ENCODE measurements at places on chromosomes 1 and 21.

DNA sequence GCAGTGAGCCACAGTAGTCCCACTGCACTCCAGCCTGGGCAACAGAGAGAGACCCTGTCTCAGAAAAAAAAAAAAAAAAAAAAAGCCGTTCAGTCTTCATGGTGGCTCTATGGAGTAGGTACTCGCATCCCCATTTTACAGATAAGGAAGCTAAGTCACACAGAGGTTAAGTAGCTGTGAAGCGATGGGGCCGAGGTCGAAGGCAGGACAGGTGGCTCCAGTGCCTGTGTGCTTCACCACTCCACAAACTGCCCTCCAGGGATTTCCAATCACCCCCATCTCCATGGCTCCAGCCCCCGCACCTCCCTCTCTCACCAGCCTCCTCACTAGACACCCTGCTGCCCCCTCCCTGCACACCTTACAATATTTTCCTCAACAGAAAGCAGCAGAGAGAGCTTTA, 61.9 kb downstream of the SYF2 start:
- no peak for DNase-seq

DNA sequence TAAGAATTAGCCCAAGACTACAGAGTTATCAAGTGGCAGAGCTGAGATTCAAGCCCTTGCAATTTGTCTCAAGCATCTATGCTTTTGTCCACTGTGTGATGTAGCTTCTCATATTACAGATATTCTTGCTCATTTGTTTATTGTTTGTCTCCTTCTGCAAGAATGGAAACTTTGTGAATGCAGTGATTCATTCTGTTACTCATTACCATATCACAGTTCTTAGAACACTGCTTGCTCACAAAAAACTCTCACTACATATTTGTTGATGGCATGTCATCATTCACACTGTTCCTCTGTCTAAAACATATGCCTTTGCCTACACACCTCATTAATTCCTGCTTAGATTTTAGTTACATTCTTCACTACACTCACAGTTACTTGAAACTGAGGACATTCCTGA, 1198.9 kb downstream of the PLA2G4A start:
- DNase-seq = no peak

DNA sequence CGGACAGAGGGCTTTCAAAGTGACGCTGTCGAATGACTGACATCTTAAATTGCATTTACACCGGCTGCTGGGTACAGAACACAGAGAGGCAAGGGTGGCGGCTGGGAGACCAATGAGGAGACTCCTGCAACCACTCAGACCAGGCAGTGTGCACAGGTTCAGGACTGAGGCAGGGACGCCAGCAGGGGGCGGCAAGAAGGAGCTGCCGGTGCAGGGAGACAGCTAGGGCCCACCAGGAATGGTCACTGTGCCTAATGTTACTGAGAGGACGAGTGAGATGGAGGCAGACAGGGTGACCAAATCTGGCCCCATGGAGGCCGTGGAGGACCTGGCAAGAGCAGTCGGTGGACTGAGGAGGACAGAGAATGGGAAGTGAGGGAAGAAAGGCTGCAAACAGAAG, 23.5 kb downstream of the GLIS1 start:
- DNase-seq = no peak

GRCh38 chr1:174974711-174975119, 25.0 kb upstream of the CACYBP start:
- no peak for DNase-seq

DNA sequence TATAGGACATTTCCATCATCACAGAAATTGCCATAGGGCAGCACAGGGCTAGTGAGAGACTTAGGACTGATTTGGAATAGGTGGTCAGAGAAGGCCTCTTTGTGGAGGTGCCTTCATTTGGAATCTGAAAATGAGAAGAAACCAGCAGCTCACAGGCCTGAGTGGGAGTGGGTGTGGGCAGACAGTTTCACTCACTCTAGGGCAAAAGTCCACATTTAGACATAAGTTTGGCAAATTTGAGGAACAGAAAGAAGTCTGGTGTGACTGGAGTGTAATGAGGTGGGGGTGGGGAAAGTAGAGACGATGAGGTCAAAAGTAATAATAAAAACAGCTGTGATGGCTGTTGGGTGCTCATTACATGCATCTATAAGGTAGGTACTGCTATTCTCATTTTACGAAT, 22.4 kb upstream of the BCAR3 start:
- DNase-seq = no peak

- DNase-seq = peak; percentile 88
These were observed at the start of gene HPCA for GRCh38 chr1:32886004-32886827. HPCA (plus strand) TSS chr1:32886491; CDS start chr1:32888899, 2,408 bp downstream.

GRCh38 chr1:904310-904950, 19.3 kb upstream of the SAMD11 start:
- DNase-seq = peak; percentile 80

GRCh38 chr1:110003747-110004428, 19.3 kb downstream of the AHCYL1 start:
- peak; percentile 29 for DNase-seq

DNA sequence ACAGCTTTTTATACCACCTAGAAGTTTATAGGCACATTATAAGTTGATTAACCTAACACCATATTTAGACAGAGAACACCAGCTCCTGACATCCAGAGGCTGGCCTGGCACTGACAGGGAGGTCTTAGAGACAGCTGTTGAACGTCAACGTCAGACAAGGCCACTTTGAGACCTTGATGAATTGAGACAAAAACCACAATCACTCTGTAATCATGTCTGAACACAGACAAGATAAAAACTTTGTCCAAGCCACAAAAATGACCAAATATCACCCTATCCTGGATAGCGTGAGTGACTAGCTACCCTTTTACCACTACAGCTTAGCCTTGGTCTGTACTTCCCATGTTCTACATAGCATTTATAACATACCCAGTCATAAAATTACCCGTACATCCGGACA, 403.6 kb upstream of the CHRM3 start:
- DNase-seq = no peak

GRCh38 chr1:205247130-205247921, 19.6 kb downstream of the TMCC2 start:
- no peak for DNase-seq

- DNase-seq = no peak
These were observed 37.1 kb downstream of the DDAH1 start for GRCh38 chr1:85427849-85428248.

GRCh38 chr1:192787914-192788585, 20.8 kb upstream of the RGS2 start:
- peak; percentile 12 for DNase-seq

DNA sequence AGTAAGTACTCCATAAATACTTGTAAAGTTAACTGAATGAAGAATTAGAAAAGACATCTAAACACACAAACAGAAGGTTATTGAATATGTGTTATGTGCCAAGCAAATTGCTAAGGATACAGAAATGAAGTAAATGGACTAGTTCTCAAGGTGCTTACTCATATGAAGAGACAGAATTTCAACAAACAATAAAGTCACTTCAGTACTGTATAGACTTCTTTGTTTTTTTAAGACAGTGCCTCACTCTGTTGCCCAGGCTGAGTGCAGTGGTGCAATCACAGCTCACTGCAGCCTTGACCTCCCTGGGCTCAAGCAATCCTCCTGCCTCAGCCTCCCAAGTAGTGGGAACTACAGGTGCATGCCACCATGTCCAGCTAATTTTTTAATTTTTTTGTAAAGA, 57.3 kb downstream of the SERBP1 start:
- DNase-seq = no peak

- no peak for DNase-seq
These were observed 5.2 kb upstream of the CCDC17 start for GRCh38 chr1:45629035-45629434.

- no peak for DNase-seq
These were observed 18.7 kb downstream of the EPHB2 start for GRCh38 chr1:22729400-22729773.

DNA sequence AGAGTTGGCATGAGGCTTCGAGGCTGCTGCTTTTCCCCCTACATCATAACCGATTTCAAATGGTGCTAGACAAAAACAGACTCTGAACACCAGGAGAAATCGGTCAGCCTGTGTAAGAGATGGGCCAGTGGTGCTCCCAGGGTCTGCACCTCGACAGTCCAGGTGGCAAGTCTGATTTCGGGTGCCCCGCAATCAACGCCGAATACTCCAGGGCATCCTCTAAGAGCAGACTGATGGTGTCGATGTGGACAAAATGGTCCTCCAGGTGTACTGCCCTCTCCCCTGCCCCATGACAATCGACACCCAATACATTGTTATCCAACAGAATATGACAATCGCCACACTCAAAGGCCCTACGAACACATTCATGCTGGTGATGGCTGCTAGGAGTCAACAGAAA, 50.0 kb downstream of the CD46 start:
- DNase-seq = no peak

GRCh38 chr1:157152510-157152909, 14.3 kb upstream of the ETV3 start:
- DNase-seq = no peak

DNA sequence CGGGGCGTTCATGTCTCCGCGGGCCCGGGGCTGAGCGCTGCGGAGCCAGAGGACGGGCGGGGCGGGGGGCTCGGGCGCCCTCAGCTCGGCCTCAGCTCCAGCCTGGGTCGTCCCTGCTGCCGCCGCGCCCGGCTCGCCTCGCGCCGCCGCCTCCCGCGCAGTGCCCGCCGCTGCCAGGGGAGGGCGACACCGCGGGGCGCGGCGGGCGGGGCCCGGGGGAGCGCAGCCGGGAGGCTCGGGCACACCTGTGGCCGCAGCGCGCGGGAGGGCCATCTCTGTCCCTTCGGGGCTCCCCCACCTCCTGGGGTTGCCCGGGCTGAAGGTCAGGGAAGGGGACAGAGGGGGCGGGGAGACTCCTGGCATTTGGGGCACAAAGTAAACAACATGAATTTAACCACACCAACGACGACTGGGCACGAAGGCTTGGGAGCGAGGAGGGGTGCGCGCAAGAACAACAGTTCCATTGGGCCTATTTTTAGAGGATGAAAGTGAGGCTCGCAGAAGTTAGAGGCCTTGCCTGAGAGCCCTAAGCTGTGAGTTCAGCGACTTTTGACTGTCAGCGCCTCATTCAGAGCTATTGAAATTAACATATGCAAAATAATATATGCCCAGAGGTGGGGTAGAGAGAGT, at the start of gene FAM131C:
Gene FAM131C (minus strand): TSS at position 162 of the 630 bp plus-strand sequence. CDS start 209 bp downstream, outside the sequence.
- DNase-seq = no peak

- DNase-seq = no peak
These were observed 15.3 kb downstream of the DNAJC11 start for GRCh38 chr1:6686294-6686693.

DNA sequence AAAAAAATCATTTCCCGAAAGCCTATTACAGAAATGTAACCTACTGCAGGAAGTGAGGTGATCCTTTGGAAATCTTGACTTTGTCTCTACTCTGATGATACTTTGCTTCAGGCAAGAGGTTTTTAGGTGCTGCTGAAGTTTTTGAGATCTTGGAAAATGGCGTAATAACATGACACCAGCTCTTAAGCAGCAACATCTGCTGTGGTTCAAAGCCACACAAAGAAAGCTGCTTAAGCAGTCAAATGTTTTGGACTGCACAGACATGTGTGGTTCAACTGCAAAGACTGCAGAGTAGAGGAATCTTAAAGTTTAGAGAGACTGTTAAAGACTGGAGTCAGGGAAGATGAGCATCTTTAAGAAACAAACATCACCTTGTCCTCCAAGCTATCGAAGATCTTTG, 139.0 kb downstream of the RASAL2 start:
- no peak for DNase-seq

DNA sequence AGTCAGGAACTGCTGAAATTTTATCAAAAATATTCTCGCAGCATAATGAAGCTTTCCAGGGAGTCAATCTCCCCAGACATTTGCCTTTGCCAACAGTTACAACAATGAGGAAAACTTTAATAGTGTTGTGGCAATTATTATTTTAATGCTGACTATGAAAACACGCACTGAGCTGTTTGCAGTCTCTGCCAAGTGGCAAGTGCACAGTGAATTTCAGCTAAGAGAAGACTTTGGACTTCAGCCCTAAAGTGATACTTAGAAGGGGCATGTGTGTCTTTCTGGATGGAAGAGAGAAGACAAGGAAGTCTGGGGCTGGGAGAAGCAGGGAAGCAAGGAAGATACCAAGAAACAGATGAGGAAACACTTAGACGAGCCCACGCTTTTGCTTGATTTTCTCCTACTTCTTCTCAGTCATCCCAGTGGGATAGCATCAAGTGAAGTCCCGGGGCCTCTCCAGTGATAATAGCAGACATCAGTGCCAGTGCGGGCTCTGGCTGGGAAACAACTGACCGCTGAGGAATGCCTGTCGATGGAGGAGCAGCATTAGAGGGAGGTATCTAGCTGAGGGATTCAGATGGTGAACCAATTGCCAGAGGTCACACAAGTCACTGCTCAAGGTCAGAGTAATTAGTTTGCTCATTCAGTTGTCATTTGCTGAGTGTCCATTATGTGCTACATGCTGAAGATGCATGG, 196.3 kb downstream of the TTLL7 start:
- DNase-seq = no peak

DNA sequence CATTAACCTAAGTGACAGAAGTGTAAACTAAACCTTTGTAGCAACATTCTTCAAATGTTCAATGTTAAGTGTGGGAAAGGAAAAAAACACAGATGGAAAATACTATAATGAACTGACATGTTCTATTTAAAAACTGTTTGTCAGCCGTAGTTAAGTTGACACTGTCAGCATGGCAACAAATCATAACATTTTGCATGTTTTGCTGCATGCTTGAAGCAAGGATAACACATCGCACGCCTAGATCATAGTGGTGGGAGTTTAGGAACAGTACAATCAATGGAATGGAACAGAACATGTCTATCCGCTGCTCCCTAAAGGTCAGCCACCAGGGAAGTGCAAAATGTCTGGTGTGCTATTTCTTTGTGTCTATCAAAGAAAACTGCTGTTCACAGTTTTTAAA, 62.5 kb upstream of the ESRRG start:
- no peak for DNase-seq

GRCh38 chr1:165549973-165550372, 6.2 kb downstream of the LRRC52 start:
- DNase-seq = no peak

DNA sequence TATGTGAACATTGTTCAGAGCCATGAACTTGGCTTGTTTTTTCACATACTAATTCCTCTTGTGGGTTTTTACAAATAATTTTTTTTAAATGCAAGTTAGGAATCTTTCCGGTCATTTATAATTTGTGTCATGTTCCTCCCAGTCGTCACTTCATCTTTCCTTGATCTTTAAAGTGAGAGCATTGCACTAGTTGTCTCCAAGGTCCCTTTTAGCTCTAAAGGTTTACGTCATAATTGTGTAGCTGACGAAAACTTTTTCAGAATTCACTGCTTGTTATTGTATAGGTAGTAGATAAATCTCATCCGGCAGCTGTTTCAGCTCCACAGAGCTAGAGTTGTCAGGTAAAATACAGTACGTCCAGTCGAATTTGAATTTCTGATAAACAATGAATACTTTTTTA, 33.6 kb downstream of the SOAT1 start:
- DNase-seq = no peak

GRCh38 chr1:32759997-32760623, 57.0 kb downstream of the YARS1 start:
- DNase-seq = peak; percentile 57
